ENCODE measurements at places on chromosomes 7 and 10. TPM values are rescaled to one million over a fixed set of nuclear protein-coding genes. Genes with fewer than 3 reads are reported as not detected.
A peak's percentile ranks its signal among the peaks of the same experiment; 100 is the strongest.

DNA sequence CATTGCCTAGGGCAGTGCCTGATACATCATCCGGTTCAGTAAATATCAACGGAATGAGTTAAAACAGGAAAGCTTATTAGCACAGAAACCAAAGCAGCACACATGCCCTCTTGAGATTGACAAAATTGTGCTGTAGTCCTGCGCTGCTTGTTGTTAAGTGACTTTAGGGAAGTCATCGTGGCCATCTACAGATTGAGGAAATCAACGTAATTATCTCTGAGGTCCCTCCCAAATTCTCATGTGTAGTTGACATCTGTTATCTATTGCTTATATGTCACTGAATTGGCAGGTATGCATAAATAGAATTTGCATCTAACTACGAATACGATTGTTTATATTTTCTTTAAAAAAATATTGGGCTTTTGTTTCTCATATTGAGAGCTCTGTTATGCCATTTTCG is 3.5 kb upstream of the GNB2 start:
- no peaks in the 10 kb centered on the region for H3K36me3 ChIP-seq
- no peak overlapping the region for H3K27ac ChIP-seq
- no peak overlapping the region for H3K4me3 ChIP-seq
- peaks cover 6% of the 10 kb centered on the region for H3K4me1 ChIP-seq
- H3K27me3 ChIP-seq = no peaks in the 10 kb centered on the region

DNA sequence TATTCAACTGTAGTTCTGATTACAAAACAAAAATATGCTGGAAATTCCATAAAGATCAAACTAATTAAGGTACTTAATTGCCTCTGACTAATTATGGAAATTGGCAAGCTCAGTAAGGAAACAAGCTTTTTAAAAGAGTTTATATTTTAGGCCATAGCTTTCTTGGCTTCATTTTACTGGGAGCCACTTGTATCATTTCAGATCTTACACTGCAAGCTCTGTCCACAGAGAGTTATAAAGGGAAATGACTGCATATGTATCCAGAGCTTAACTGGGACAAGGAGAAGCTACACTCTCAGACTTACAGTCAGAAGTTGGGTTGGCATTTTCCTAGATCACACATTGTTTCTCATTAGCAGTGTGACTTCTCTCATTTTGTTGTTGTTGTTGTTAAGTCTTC is 92.4 kb downstream of the LRRN3 start:
- H3K4me1 ChIP-seq = no peaks in the 10 kb centered on the region
- H3K36me3 ChIP-seq = no peaks in the 10 kb centered on the region
- no peak overlapping the region for H3K4me3 ChIP-seq
- no peak for DNase-seq
- H3K27ac ChIP-seq = no peak overlapping the region

DNA sequence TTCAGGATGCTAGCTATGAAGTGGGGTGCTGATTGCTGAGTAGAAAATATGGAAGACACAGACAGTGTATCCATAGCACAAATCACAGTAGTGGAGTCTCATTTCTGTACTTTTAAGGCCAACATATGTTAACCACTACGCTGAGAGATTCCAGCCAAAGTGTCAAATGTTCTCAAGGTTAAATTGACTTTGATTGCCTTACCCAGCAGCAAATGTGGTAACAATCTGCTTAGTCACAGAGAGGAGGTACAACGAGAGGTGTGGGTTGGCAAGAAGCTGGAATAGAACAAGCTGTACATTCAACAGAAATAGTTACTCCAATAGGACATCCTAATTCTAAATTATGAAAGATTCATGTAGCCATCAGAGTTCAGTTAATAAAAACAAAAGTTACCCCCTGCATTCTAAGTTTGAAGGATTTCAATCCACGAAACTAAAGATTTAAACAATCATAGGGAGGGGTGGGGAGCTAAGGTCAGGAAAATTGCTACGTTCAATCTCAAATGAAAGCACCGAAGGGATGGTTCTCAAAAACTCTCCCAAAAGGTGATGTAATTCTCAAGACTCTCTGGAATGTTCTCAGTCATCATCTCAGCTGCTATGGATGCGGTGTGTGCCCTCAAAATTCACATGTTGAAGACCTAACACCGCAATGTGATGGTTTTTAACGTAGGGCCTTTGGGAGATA is 137.0 kb downstream of the ETV1 start:
- no peak overlapping the region for H3K27ac ChIP-seq
- H3K36me3 ChIP-seq = no peaks in the 10 kb centered on the region
- no peak overlapping the region for H3K4me3 ChIP-seq
- H3K27me3 ChIP-seq = no peaks in the 10 kb centered on the region
- peaks cover 6% of the 10 kb centered on the region for H3K4me1 ChIP-seq

DNA sequence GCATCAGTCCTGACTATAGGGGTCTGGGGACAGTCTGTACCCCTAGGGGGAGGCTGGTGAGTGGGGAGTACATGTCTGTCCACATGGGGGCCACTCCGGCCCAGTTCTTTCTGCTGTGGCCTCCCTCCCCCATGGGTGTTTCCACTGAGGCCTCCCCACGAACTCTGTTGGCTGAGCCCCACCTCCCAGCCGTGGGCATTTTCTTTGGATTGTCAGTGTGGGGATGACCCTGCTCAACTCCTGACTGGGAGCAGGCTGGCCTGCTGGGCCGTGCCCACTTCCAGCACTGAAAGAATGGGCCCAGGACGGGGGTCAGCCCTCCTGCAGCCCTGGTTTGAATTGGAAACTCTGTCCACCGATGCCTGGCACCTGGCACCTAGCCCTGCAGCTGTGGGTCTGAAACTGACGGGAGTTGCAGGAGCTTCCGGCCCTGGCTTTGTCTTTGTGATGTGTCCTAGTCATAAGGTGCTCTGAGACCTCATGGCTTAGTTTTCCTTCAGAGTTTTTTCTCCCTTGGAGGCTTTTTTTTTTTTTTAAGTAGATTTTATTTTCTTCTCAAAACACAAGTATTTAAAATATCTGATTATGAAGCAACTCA is 46.5 kb downstream of the LHPP start:
- no peak overlapping the region for H3K4me3 ChIP-seq
- H3K27ac ChIP-seq = no peak overlapping the region

GRCh38 chr7:54546081-54546985 is 4.2 kb downstream of the VSTM2A start:
- no peak for DNase-seq
- no peaks in the 10 kb centered on the region for H3K36me3 ChIP-seq
- H3K4me3 ChIP-seq = no peak overlapping the region

- H3K27me3 ChIP-seq = no peaks in the 10 kb centered on the region
- H3K36me3 ChIP-seq = no peaks in the 10 kb centered on the region
- H3K27ac ChIP-seq = no peak overlapping the region
- no peak overlapping the region for H3K4me3 ChIP-seq
- H3K4me1 ChIP-seq = peaks cover 5% of the 10 kb centered on the region
- DNase-seq = no peak
Observed at GRCh38 chr10:31972519-31973041, 43.9 kb upstream of the ARHGAP12 start.

DNA sequence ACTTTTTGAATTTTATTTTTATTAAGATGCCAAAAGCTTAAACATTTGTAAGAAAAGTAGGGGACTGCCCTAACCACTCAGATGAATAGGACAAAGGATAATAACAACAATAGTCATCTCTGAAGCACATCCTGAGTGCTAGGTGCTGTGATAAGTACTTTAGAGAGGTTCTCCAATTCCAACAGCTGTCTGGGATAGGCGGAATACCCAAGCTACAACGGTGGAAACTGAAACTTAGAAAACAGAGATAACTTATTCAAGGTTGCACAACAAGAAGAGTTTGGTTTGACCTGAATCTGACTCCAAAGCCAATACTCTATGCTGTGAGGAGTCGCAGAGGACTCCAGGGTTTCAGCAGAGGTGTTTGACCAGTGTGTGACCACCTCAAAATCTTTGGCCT is 2.0 kb downstream of the RTKN2 start:
- no peak for DNase-seq
- peaks cover 19% of the 10 kb centered on the region for H3K4me1 ChIP-seq
- no peak overlapping the region for H3K4me3 ChIP-seq
- peaks cover 9% of the 10 kb centered on the region for H3K27me3 ChIP-seq

GRCh38 chr10:17229016-17229716 is 1.1 kb downstream of the VIM start:
- H3K4me3 ChIP-seq = peak overlapping the region; percentile 54
- DNase-seq = peak; percentile 80
- peaks cover 30% of the 10 kb centered on the region for H3K36me3 ChIP-seq
- peak overlapping the region; percentile 95 for H3K27ac ChIP-seq
- no peaks in the 10 kb centered on the region for H3K27me3 ChIP-seq
- H3K4me1 ChIP-seq = peaks cover 73% of the 10 kb centered on the region

- H3K36me3 ChIP-seq = no peaks in the 10 kb centered on the region
- no peak for DNase-seq
- H3K27ac ChIP-seq = no peak overlapping the region
- no peak overlapping the region for H3K4me3 ChIP-seq
Observed at GRCh38 chr7:116223588-116223987, 13.2 kb downstream of the TES start.

DNA sequence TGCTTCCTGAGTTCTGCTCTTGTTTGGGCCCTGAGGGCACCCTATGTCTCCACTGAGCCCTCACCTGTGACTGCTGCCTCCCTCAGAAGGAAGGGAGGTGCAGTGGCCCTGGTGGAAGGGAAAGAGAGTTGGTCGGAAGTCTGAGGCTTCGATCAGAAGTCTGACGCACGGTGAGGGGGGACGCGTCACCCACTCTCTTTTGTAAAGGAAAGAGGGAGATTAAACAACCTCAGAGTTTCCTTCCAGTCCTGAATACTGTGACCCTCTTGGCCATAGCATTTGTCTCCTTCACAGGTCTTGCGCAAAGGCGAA is 31.4 kb upstream of the TRIM8 start:
- peaks cover 17% of the 10 kb centered on the region for H3K36me3 ChIP-seq
- peak overlapping the region; percentile 81 for H3K27ac ChIP-seq
- peak overlapping the region; percentile 26 for H3K4me3 ChIP-seq
- peaks cover 37% of the 10 kb centered on the region for H3K4me1 ChIP-seq
- no peaks in the 10 kb centered on the region for H3K27me3 ChIP-seq
- peak; percentile 41 for DNase-seq

DNA sequence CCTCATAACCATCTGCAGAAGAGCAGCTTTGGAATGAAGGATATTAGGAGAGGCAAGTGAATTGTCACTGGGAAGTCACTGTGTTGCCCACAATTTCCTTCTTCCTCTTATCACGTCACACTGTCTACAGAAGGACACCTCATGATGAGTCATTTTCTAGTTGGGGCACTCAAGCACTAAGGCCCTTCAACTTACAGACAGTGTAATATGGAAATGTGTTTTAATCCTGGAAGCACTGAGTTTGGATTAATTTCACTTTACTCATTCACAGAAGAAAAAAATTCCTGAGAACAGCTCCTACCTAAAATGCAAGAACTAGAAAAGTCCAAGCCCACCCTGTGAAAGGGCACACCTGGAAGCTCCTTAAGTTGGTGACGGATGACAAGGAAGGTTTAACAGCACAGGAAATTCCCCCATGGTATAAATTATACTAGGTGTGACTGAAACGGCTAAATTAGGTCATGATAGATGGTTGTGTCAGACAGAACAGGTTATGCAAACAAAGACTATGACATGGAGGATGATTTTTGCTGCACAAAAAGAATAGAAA is 56.6 kb downstream of the PARD3 start:
- H3K4me1 ChIP-seq = no peaks in the 10 kb centered on the region
- DNase-seq = no peak
- H3K27me3 ChIP-seq = no peaks in the 10 kb centered on the region
- H3K36me3 ChIP-seq = no peaks in the 10 kb centered on the region

HELLS gene
- total RNA-seq = 47.7 TPM

CAMK1D gene
- 25.3 TPM for total RNA-seq

Data from CD4-positive, CD25-positive, alpha-beta regulatory T cell (primary cell).